ENCODE measurements at places on chromosomes 16 and 17. TPM values are rescaled to one million over a fixed set of nuclear protein-coding genes. Genes with fewer than 3 reads are reported as not detected.

The GINS2 gene
- polyA plus RNA-seq: not detected

The GCGR gene
- polyA plus RNA-seq: not detected

The PDIA2 gene
- polyA plus RNA-seq: not detected

The GH1 gene
- polyA plus RNA-seq: not detected

The CCDC92B gene
- 0.34 TPM for polyA plus RNA-seq

The NHLRC4 gene
- polyA plus RNA-seq: not detected

The MYCBPAP gene
- not detected for polyA plus RNA-seq

The KCNJ16 gene
- 11.6 TPM for polyA plus RNA-seq

The HIGD1B gene
- polyA plus RNA-seq: 14.2 TPM

The TMEM11 gene
- polyA plus RNA-seq: 34.2 TPM

The FMNL1 gene
- polyA plus RNA-seq: 2.4 TPM

The MT1E gene
- 34.2 TPM for polyA plus RNA-seq

The ITGB3 gene
- not detected for polyA plus RNA-seq

The OR3A3 gene
- not detected for polyA plus RNA-seq

The ITGAL gene
- not detected for polyA plus RNA-seq

The KRT17 gene
- 10.7 TPM for polyA plus RNA-seq

The CETP gene
- polyA plus RNA-seq: not detected

The KCNJ18 gene
- polyA plus RNA-seq: not detected

The TERB1 gene
- polyA plus RNA-seq: not detected

The STH gene
- not detected for polyA plus RNA-seq

The EEF2K gene
- polyA plus RNA-seq: 0.67 TPM

The IRX5 gene
- polyA plus RNA-seq: 1.2 TPM

The TOM1L1 gene
- 9.2 TPM for polyA plus RNA-seq

The ITGAD gene
- polyA plus RNA-seq: not detected

The SNAI3 gene
- polyA plus RNA-seq: not detected

The CACNA1G gene
- 54.6 TPM for polyA plus RNA-seq
